ENCODE measurements at places on chromosomes 3 and 15.

GRCh38 chr3:151501923-151502632 lies 41.2 kb upstream of the IGSF10 start:
- no peak for DNase-seq

DNA sequence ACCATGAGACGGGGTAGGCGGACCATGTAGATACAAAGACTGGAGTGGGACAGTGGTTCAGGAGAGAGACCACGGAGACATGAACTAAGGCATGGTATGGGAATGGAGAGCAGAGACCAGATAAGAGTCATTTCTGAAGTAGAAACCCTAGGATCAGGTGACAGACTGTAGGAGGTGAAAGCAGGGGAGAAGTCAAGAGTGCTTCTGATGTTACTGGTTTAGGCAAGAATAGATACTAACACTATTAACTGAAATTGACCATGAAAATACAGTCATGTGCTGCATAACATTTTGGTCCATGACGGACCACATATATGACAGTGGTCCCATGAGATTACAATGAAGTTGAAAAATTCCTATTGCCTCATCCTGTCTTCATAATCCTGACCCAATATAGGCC lies 41.7 kb downstream of the RASGRP1 start:
- DNase-seq, result no peak

DNA sequence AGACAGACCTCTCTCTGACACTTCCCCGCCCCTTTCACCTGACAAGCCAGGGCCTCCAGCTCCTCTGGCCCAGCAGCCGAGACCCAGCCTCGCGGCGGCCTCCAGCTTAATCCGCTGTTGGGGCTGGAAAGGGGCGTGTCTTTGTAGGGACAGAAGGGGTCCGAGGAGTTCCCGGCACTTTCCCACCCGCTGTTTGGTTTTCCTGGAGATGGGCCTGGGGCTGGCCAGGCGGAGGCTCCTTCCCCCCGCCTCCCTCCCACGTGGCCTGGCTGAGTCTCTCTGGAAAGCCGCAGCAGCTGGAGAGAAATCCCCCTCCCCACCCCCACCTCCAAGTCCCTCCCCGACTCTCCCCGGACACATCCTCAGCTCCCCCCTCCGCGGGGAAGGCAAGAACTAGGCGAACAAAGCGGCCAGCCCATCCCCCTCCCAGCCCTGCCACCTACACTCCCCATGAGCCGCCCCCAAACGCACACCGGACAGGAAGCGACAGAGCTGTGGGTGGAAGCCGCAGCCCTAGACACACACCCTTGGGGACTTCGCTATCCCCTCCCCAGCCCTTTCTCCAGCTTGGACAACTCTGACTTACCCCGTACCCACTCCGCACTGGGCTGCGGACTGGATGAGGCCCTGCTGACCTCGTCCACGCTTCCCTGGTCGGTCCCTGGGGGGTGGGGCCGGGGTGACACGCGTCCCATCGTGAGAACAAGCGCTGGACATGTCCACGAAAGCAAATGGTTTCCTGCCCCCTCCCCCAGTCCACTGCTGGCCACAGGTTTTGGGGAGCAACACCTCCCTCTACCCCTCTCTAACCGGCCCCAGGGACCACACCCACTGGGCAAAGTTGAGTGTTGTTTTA lies 1.2 kb downstream of the IGDCC4 start:
- peak; percentile 97 for DNase-seq

DNA sequence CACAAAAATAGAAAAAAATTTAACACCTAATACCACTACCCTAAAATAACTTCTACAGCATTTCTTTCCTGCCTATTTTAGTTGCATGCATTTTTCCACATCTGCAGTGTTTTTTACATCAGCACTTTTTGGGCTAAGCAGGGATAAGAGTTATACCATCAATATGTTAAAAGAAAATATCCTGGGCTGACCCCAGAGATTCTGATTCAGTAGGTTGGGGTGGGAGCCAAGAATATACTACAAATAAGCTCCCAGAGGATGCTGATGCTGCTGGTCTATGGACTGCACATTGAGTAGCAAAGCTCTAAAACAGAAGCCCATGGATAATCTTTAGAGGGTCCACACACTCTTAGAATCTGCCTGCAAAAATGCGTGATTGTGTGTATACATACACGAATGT lies 14.8 kb downstream of the FYCO1 start:
- DNase-seq, result no peak

GRCh38 chr3:11350374-11350773 lies 78.2 kb downstream of the ATG7 start:
- DNase-seq, result no peak

- DNase-seq, result no peak
Measured at GRCh38 chr3:141152801-141153678, 78.6 kb upstream of the PXYLP1 start.
